ENCODE measurements at places on chromosomes 16 and 17.

DNA sequence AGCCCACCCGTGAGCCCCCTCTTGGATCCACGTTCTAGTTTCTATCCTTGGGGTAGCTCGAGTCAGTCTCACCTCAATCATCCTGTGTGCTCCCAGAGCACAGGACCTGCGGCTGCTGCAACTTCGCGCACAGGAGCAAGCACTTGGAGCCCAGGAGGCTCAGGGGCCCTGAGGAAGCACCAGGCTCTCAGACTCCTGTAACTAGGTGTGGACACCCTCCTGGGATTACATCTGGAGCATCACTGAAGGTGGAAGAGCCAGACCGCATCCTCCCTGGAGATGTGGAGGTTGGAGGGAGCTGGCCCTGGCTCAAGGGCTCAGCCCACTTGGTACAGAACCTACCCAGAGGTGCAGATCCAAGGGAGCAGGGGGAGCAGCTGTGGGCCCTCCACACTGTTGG lies 2.7 kb downstream of the HBQ1 start:
- H3K27ac ChIP-seq = no peak overlapping the region
- peaks cover 10% of the 10 kb centered on the region for H3K36me3 ChIP-seq
- peaks cover 21% of the 10 kb centered on the region for H3K27me3 ChIP-seq
- no peak overlapping the region for H3K4me3 ChIP-seq
- no peak for DNase-seq

GRCh38 chr16:56532714-56533113 lies 12.9 kb upstream of the BBS2 start:
- peaks cover 53% of the 10 kb centered on the region for H3K27me3 ChIP-seq
- DNase-seq = no peak
- H3K36me3 ChIP-seq = no peaks in the 10 kb centered on the region
- H3K27ac ChIP-seq = no peak overlapping the region
- no peaks in the 10 kb centered on the region for H3K4me1 ChIP-seq

- H3K4me3 ChIP-seq = no peak overlapping the region
- H3K4me1 ChIP-seq = peaks cover 9% of the 10 kb centered on the region
- DNase-seq = no peak
- peaks cover 8% of the 10 kb centered on the region for H3K36me3 ChIP-seq
Measured at GRCh38 chr16:31301708-31302400, 42.1 kb downstream of the ITGAM start.

GRCh38 chr16:79409978-79410377 lies 190.6 kb downstream of the MAF start:
- no peak for DNase-seq
- H3K36me3 ChIP-seq = no peaks in the 10 kb centered on the region
- no peak overlapping the region for H3K4me3 ChIP-seq
- H3K27me3 ChIP-seq = peaks cover 6% of the 10 kb centered on the region
- H3K4me1 ChIP-seq = peaks cover 5% of the 10 kb centered on the region

- no peak for DNase-seq
- H3K27ac ChIP-seq = no peak overlapping the region
- peaks cover 6% of the 10 kb centered on the region for H3K36me3 ChIP-seq
Measured at GRCh38 chr17:13931111-13931526, 138.2 kb upstream of the COX10 start.

- no peak overlapping the region for H3K4me3 ChIP-seq
- peaks cover 6% of the 10 kb centered on the region for H3K27me3 ChIP-seq
- no peaks in the 10 kb centered on the region for H3K4me1 ChIP-seq
- no peaks in the 10 kb centered on the region for H3K36me3 ChIP-seq
- no peak overlapping the region for H3K27ac ChIP-seq
- DNase-seq = no peak
Measured at GRCh38 chr17:27741361-27741861, 58.9 kb downstream of the NOS2 start.

DNA sequence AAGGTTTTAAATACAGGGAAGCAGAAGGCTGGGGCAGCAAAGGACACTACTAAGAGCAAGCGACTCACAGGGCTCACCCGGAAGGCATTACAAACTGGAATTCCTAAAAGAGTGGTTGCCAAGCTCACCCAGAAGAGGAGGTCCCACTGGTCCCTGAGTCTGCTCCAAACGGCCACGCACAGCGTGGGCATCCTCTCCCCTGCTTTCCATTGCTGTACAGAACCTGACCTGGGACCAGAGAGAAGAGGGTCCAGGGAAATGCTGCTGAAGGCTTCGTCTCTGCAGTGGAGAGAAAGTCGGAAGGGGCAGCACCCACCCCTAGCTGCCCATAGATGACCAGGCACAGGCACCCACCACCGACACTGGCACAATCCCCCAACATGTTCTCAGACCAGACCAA lies 67.2 kb downstream of the ADCY9 start:
- DNase-seq = no peak
- no peak overlapping the region for H3K27ac ChIP-seq
- H3K4me1 ChIP-seq = no peaks in the 10 kb centered on the region
- H3K27me3 ChIP-seq = peaks cover 3% of the 10 kb centered on the region
- no peaks in the 10 kb centered on the region for H3K36me3 ChIP-seq
- H3K4me3 ChIP-seq = no peak overlapping the region

DNA sequence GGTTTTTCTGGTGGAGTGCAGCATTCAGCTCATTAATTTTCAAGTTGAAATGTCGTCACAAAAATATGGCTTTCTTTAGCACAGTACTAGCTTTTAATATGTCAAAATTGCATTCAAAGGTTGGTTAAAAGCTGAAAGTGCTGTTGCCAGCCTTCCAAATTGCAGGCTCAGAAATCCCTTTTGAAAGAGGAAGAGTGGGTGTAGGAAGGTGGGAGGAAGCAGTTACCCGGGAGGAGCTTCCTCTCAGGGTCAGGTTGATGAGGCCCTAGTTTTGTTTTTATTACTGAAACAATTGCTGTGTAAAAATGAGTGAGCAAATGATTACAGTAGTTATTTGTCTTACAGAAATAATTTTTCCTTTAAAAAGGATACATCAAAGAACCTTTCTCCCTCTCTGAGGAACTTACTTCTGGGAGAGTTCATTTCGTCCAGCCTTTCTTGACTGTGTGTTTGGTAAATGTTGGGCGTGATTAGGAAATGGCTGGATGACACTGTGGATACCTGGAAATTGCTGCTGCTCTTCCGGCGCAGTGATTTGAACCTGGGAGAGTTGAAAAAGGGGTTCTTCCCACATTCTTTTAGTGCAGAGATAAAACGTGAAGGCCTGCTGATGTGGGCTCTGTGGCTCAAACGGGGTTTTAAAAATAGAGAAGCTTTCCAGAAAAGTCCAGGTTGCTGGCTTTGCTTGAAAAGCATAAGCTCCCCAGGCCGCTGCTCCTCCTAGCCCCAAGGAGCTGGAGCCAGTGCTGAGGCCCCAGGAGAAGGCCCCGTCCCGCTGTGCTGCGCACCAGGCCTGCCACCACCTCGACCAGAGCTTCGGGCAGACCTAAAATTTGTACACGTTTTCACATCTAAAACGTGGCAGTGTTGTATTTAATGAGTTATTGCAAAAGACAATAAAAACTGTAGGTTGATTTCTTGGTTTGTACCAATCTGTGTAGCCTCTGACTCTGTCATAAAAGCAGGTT lies 41.7 kb downstream of the SEC14L1 start:
- peak overlapping the region; percentile 26 for H3K4me3 ChIP-seq
- no peak for DNase-seq
- H3K4me1 ChIP-seq = peaks cover 30% of the 10 kb centered on the region
- no peaks in the 10 kb centered on the region for H3K27me3 ChIP-seq

DNA sequence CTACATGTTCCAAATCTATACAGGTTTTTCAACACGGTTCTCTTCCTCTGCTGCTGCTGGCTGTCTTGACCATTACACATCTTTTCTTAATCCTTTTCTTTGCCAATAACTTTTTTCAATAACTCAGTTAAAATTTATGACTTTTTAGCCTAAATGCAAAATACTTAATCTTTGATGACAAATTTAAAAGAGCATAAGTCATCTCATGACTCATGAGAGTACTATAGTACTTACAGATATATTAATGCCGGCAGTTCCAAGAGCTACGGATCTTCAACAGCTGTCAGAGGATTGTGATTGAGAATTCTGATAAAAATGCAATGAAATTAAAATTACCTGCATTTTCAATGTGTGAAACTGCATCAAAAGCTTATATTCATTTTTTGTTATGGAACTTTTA lies 105.5 kb downstream of the KPNA2 start:
- no peak for DNase-seq
- no peak overlapping the region for H3K4me3 ChIP-seq
- H3K36me3 ChIP-seq = no peaks in the 10 kb centered on the region

GRCh38 chr17:44444735-44445105 lies 55.3 kb upstream of the ITGA2B start:
- no peak for DNase-seq
- H3K4me1 ChIP-seq = peaks cover 12% of the 10 kb centered on the region
- H3K27ac ChIP-seq = no peak overlapping the region
- no peaks in the 10 kb centered on the region for H3K36me3 ChIP-seq
- H3K27me3 ChIP-seq = no peaks in the 10 kb centered on the region

GRCh38 chr17:40355804-40356758 lies 8.5 kb downstream of the GJD3 start:
- H3K27ac ChIP-seq = no peak overlapping the region
- peaks cover 14% of the 10 kb centered on the region for H3K4me1 ChIP-seq
- peaks cover 17% of the 10 kb centered on the region for H3K27me3 ChIP-seq
- H3K4me3 ChIP-seq = no peak overlapping the region

GRCh38 chr16:68538880-68539701 lies at the start of gene ZFP90:
Gene ZFP90, plus strand, starts transcription at chr16:68539291. Its CDS starts 502 bp downstream, at chr16:68539793.
- peak within 1 kb of the TSS; percentile 99 for H3K27ac ChIP-seq
- H3K36me3 ChIP-seq = peaks cover 48% of the 10 kb centered on the region
- peak within 1 kb of the TSS; percentile 100 for H3K4me3 ChIP-seq
- H3K4me1 ChIP-seq = peaks cover 16% of the 10 kb centered on the region

- no peaks in the 10 kb centered on the region for H3K4me1 ChIP-seq
- no peak overlapping the region for H3K27ac ChIP-seq
- peaks cover 2% of the 10 kb centered on the region for H3K27me3 ChIP-seq
- DNase-seq = no peak
- no peaks in the 10 kb centered on the region for H3K36me3 ChIP-seq
Measured at GRCh38 chr17:1985686-1986085, 39.4 kb downstream of the RTN4RL1 start.

GRCh38 chr17:57767561-57767960 lies 22.5 kb upstream of the CCDC182 start:
- no peaks in the 10 kb centered on the region for H3K36me3 ChIP-seq
- H3K4me1 ChIP-seq = no peaks in the 10 kb centered on the region
- peaks cover 40% of the 10 kb centered on the region for H3K27me3 ChIP-seq

DNA sequence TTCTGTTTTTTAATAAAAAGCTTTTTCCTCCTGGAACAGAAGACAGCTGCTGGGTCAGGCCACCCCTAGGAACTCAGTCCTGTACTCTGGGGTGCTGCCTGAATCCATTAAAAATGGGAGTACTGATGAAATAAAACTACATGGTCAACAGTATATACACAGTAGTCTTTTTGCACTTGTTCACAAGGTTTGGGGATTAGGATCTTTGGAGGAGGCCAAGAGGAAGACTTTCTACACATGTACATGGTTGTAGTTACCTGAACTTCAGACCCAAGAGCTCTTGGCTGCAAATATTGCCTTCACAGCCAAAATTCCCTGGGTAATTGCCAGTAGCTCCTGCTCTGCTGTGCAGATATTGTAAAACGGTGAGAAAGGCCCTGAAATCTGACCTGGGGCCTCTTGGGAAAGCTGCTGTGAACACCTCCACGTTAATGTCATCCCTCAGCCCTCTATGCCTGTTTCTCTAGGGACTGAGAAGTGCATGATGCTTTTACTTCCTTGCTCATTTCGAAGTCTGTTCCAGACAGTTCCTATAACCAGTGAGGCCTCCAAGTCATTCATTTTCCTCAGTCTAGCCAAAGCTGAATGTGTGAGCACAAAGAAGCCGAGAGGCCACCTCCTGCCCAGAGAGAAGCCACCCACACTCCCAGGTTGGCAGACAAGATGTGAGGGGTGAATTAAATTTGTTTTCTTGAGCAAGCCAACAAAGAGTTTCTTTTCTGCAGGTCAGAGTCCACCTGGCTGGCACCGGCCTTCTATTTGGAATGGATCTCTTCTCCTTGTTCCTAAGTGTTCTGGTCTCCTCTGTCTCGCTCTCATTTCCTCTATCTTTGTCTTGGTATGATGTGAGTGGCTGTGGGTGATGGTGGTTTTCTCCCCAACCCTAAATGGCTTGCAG lies 15.9 kb downstream of the ANKRD40 start:
- H3K4me3 ChIP-seq = no peak overlapping the region
- H3K36me3 ChIP-seq = peaks cover 23% of the 10 kb centered on the region
- peaks cover under 1% of the 10 kb centered on the region for H3K4me1 ChIP-seq

DNA sequence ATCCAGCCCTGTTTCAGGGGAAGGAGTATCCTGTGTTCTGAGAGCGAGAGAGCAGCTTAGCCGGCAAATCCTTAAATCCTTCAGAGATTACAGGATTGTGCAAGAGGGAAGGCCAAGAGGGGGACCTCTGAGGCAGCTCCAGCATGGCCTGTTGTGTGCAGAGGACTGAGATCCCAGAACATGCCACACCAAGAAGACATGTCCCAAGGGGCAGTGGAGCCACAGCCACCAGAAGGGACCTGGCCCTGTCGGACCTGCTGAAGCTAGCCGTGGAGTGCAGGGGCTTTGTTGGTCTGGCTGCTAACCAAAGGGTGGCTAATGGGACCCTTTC lies 1.6 kb upstream of the MRC2 start:
- H3K4me1 ChIP-seq = peaks cover 7% of the 10 kb centered on the region
- no peak overlapping the region for H3K4me3 ChIP-seq
- no peak for DNase-seq
- H3K36me3 ChIP-seq = peaks cover 1% of the 10 kb centered on the region

DNA sequence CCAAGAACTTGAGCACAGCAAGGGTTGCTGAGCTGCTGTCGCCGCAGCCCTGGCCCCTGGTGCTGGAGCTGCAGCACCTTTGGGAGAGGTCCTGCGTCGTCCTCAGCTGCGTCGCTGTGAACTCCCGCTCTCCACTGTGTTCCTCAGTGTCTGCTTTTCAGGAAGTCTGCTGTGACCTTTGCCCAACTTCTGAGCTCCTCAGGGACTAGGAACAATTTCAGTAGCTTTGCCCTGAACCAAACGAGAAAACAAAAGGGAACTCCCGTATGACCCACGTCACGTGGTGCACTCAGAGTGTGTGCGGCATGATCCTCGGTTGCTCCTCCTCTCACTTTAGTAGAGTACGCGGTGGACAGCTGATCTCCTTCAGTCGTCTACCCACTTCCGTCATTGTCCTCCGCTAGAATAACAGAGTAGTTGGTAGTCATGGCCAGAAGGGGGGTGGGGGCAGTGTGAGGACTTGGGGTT lies 44.2 kb downstream of the WDR45B start:
- H3K4me3 ChIP-seq = no peak overlapping the region
- H3K27ac ChIP-seq = peak overlapping the region; percentile 41

- H3K36me3 ChIP-seq = peaks cover 6% of the 10 kb centered on the region
- no peak overlapping the region for H3K27ac ChIP-seq
- H3K27me3 ChIP-seq = no peaks in the 10 kb centered on the region
- peaks cover 28% of the 10 kb centered on the region for H3K4me1 ChIP-seq
Measured at GRCh38 chr16:89697161-89697615, 4.3 kb downstream of the SPATA2L start.

All from activated CD8-positive, alpha-beta memory T cell treated with anti-CD3 and anti-CD28 coated beads, Interleukin-2, amount 10 ng/mL, durations not matched to agents 7 days and 5 days (primary cell).